ENCODE measurements at places on chromosomes 4 and X. TPM values are rescaled to one million over a fixed set of nuclear protein-coding genes. Genes with fewer than 3 reads are reported as not detected.

DNA sequence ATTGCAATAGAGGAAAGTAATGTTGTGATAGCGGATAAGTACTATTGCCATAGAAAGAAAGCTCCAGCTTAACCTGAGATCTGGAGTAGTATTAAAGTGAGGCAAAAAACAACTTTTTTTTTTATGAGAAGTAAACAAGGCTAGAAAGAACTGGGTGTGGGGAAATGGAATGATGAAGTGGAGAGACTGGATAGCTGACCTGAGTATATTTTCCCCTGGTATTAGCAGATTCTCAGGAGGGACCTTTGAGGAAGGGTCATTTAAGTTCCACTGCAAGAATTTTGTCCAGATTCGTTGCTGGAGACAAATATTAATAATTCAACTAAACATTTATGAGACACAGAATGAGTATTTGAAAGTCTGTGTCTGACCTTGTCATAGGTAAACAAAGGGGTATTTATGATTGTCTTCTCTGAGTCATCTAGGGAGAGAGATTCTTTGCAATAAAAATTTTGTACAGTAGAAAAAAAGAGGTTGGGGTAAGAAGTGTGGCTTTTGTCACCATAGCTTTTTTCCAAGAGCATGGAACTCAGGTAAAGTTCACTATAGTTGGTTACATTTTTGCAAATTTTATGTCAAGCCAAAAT lies 2095.9 kb downstream of the ARAP2 start:
- DNase-seq = no peak

- peak; percentile 82 for DNase-seq
Measured at GRCh38 chr4:7854697-7855370, 84.8 kb downstream of the AFAP1 start.

DNA sequence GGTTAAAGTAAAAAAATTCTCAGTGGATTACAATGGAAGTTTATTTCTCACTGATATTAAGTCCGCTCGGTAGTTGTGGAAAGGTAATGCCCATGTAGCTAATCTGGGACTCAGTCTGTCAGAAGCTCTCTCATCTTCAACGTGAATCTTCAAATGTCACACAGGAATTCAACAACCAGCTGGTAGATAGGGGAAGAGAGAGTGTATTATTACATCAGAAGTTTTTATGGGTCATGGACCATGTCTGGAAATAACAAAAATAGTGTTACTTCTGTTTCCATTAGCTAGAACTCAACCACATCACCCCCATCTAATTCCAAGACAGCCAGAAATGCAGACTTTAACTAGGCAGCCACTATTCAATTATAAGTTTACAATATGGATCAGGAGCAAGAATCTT lies 506.1 kb upstream of the HTR2C start:
- DNase-seq = no peak

GRCh38 chr4:126705266-126705665 lies 927.5 kb upstream of the INTU start:
- DNase-seq = no peak

DNA sequence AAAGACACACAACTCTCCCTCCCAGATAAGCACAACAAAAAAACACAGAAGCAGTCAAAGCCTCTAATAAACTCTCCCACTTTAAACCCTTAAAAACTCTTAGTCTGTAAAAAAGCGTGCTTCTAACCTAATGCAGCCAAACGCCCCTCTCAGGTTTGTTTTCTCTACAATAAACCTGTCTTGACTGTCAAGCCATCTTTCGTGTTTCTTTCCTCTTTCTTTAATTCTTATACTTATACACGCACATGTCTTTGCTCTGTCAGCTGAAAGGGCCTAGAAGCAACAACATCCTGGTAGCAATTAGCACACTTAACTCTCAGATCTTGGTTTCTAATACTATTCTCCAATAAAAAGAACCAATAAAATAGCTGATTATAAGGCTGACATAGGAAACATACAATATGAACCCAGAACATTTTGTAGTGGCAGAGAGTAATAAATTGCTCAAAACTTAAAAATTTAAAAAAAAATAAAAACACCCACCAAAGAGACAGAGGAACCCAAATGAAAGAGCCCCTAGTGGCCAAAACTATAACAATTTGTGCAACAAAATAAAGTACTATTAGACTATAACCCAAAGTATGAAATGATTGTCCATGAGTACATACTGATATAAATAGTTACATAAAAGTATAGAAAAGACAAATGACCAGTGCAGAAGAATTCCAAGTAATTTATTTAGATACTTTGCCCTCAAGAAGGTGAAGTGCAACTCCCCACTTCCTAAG lies 440.4 kb upstream of the ADGRL3 start:
- no peak for DNase-seq

GRCh38 chr4:155444721-155445120 lies 68.0 kb upstream of the MAP9 start:
- no peak for DNase-seq

- DNase-seq = peak; percentile 7
Measured at GRCh38 chr4:105060628-105061027, 86.0 kb upstream of the TET2 start.

DNA sequence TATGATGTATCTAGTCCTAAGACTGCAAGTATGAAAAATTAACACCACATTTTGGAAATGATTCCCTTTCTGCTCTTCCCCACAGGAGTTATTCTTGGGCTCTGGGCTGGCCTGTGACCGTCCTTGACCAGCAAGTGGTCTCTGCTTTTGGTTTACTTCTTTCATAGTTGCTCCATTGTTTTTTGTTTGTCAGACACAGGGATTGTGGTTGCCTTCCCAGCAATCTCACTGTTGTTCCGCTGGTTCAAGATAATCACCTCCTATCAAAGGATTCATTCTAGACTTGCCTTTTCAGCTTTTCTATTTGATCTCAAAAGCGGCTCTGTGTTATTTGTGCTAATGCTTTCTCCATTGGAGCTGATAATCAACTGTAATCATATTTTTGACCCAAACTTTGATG lies 218.8 kb downstream of the MGST2 start:
- no peak for DNase-seq

GRCh38 chrX:152220606-152221005 lies 82.2 kb upstream of the MAGEA10 start:
- DNase-seq = no peak

GRCh38 chr4:20589436-20589835 lies 110.8 kb upstream of the PACRGL start:
- no peak for DNase-seq

GRCh38 chr4:185211035-185211434 lies 1.6 kb downstream of the SNX25 start:
- no peak for DNase-seq

- DNase-seq = no peak
Measured at GRCh38 chrX:132258509-132258908, 39.3 kb upstream of the RAP2C start.

- no peak for DNase-seq
Measured at GRCh38 chrX:74465424-74465823, 44.1 kb downstream of the SLC16A2 start.

- no peak for DNase-seq
Measured at GRCh38 chr4:169124661-169125060, 114.6 kb upstream of the CBR4 start.

- DNase-seq = no peak
Measured at GRCh38 chr4:95531141-95531540, 17.6 kb downstream of the UNC5C start.

- DNase-seq = no peak
Measured at GRCh38 chr4:85092536-85092935, 126.0 kb upstream of the WDFY3 start.

DNA sequence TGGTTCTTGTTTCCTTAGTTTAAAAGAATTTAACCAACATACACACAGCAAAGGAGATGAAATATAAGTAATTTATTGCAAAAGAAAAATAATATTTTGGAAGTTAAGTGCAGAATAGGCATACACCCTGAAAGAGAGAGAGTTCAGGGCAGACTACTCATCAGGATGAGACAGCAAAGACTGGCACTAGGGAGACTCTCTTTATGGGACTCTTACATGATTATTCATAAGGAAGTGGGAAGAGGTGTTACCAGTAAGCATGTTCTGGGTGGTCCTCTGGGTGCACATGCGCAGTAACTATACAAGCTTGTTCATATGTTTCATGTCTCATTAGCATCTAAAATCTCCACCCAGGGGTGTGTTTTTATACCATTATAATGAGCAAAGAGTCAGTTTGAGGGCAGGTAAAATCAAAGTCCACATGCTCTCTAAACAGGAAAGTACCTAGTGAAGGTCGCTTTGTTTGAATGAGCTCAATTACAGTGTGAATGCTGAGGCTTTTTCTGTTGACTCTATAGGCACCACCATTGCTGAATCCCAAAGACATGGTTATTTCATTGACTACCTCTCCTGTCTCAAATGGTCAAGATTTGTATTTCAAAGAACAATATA lies 38.2 kb upstream of the PRDM5 start:
- DNase-seq = no peak

GRCh38 chrX:154547245-154548027 lies at the start of gene IKBKG:
Gene IKBKG, plus strand, starts transcription at chrX:154547620. Its CDS starts 4,383 bp downstream, at chrX:154552003.
- peak; percentile 85 for DNase-seq

DNA sequence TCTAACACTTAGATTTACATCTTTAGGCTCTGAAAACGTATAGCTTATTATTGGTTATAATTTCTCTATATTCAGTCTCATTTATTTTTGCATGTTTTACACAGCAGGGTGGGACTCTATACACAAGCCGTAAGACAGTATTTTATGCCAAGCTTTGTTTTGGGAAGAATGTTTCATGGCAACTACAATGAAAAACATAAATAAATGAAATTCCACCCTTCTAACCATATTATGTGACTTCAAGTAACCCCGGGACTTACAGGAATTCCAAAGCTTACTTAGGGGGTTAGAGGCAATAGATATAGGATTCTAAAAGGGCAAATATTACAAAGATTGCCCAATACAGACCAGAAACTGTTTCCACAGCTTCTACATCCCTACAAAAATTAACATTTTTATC lies 370.9 kb downstream of the PRR32 start:
- DNase-seq = no peak

DNA sequence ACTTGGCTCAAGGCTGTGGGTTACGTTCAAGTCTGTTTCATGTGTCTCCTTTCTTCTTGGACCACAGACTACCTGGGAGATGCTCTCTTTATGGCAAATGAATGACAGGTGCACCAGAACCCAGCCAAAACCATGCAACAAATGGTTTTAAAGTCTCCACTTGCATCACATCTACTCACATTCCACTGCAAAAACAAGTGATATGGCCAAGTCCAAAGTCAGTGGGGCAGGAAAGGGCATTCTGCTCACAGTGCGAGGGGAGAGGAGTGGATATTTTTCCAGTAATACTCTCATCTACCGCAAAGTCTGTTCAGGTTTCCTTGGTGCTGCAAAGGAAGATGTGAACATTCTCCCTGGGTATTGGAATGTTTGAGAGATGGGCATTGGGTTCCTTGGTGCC lies 120.5 kb downstream of the UCHL1 start:
- DNase-seq = no peak

GRCh38 chrX:18995221-18995620 lies 11.3 kb upstream of the PHKA2 start:
- DNase-seq = no peak

DNA sequence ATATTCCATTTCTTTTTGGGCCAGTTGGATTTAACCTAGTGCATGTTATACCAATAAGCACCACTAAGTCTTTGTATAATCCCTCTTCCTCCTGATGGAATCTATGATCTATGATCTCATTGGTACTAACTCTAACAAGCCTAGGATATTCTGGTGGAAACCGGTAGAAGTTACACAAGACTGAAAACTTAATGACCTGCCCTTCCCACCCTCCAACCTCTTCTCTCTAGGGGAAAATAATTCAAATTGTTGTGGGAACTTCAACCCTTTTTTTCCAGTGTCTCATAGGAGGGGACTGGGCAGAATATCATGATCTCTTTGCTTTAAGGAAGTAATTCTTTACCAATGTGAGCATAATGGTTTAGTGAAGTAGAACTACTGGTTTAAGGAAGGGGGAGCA lies 289.5 kb upstream of the BOD1L1 start:
- no peak for DNase-seq

GRCh38 chr4:70680934-70681333 lies 7.4 kb upstream of the UTP3 start:
- DNase-seq = no peak

GRCh38 chrX:29941287-29941686 lies 274.1 kb upstream of the MAGEB2 start:
- DNase-seq = no peak

- no peak for DNase-seq
Measured at GRCh38 chrX:134480061-134480460, 20.1 kb downstream of the HPRT1 start.

- peak; percentile 43 for DNase-seq
Measured at GRCh38 chrX:154734061-154734781, 16.7 kb downstream of the GAB3 start.

DNA sequence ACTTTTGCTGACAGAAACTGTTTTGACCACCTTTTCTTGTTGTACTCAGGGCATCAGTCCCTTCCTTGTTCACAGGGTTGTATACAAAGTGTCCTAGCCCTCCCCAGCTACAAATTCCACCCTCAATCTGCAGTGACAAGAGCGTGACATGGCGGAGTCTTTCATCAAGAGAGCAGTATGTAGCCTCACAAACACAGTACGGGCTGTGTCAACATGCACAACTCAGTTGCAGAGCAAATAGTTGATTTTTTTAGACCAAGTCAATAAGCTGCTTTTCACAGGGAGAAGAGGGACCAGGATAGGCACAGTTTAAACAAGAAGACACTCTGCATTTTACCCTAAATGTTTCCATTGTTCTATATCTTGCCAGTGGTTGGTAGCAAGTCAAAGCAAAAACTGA lies 8.6 kb upstream of the HS6ST2 start:
- DNase-seq = no peak

GRCh38 chrX:42017971-42018370 lies 94.6 kb upstream of the CASK start:
- no peak for DNase-seq

NXF2 gene
- not detected for total RNA-seq

PNCK gene
- not detected for total RNA-seq

HHIP gene
- not detected for total RNA-seq

AMBN gene
- total RNA-seq = not detected

ENPP6 gene
- total RNA-seq = 0.47 TPM

Data from activated CD4-positive, alpha-beta T cell treated with anti-CD3 and anti-CD28 coated beads, Interleukin-2, amount 10 ng/mL, durations not matched to agents 7 days and 5 days (primary cell).